ENCODE measurements at places on chromosomes 1 and 21.

GRCh38 chr1:10444795-10445397, 4.9 kb upstream of the CORT start:
- no peak for DNase-seq

GRCh38 chr1:243254233-243254926, 701 bp downstream of the CEP170 start:
- peak; percentile 41 for DNase-seq

DNA sequence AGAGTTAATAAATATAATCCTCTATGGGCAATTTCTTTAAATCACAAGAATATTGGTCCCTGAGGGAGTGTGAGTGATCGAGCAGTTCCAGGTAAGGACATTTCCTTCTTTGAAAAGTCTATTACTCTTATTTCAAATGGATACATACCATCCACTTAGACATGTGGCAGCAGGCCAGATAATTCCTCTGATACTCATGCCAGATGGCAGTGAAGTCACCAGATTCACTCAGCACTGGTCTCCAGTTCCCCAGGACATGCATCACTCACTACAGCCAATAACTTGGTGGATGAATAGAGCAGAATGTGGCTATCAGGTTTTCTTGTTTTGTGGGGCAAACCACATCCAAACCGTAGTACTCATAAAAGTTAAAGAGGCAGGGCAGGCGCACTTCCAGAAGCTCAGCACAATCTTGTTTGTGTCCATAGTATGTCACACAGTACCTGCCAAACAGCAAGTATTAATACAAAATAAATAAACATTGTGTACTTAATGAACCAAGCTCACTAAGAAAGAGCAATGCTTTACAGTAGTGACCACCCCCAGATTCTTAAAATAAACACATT, 74.2 kb upstream of the CD53 start:
- DNase-seq = no peak

DNA sequence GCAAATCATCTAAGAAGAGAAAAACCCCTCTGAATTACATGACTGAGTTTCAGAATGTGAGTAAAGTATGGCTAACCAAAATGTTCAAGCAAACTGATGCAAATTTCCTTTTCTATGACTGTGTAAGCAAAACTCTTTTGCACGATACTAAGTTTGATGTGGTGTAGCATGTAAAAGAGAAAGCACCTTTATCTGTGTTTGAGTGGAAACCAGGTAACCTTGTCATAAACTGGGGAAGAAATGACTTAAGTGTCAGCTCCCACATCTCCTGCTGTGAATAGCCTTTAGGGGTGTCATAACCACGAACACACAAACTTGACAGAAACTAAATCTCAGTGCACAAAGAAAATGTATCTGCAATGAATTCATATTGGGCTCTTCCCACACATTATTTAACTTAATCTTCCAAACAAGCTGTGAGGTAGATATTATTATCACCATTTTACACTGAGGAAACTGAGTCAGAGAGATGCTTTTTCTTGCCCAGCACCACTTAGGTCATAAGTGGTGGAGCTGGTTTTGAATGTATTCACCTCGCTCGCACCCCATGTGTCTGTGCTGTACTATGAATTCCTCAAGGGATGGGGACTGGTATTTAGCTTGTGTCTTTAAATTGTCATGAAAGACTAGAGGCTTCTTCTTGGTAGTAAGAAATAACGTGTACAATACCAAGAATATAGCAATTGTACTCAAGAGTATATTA, 32.9 kb upstream of the IL12RB2 start:
- DNase-seq = no peak

DNA sequence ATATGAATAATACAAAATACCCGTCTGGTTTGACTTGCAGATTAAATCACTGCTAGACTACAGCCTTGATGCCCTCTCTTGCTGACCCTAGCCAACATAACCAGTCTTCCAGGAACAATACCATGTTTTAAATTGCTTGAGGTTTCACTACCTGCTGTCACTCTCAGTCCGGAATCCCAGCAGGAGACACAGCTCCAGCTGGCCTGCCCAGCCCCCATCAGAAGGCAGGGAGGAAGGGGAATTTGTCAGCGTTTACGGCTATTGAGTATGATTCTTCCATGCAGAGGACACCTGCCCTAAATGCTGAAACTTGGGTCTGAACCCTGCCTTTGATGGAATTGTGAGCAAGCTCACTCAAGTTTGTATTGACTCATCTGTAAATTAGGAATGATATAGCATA, 33.0 kb downstream of the ZNF496 start:
- DNase-seq = no peak

- DNase-seq = no peak
These were observed 122.3 kb upstream of the ST6GALNAC5 start for GRCh38 chr1:76744989-76745388.

DNA sequence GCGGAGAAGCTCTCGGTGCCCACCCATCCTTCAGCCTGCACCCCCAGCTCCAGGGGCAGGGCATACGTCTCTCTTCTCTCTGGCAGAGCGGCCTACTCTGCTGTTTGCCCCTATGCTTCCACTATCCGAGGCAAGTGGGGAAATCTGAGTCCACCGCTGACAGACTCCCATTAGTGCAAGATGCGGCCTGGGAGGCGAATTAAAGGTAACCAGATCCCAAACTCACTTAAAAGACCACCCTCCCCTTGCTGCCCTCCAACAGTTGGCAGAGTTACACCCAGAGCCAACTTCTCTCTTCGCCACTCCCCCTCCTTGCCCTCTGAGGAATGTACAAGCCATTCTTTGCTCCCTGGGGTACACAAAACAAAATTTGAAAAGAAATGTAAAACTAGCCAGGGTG, 6.4 kb downstream of the FOXD3 start:
- no peak for DNase-seq

DNA sequence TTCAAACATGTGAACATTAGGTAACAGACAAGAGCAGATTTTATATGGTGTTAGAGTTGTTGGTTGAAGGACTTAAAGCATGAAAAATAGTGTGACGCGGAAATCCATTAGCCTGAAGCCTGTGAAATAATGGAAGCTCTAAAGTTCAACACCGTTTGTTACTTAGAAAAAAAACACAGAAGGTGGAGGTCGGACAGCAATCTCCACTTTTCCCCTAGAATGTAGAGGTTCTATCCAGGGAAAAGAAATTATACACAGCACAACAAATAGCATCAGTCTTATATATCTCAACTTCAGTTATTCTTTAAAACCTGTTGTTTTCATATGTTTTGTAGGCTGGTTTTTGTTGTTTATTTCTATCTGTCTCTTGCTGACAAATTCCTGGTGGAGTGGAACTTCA, 1.9 kb downstream of the RCAN3 start:
- DNase-seq = no peak

- DNase-seq = no peak
These were observed 87.7 kb upstream of the LYPLAL1 start for GRCh38 chr1:219085988-219086387.

GRCh38 chr1:164515711-164516331, 43.2 kb upstream of the PBX1 start:
- DNase-seq = no peak

GRCh38 chr1:38284953-38285352, 238.4 kb upstream of the POU3F1 start:
- DNase-seq = no peak

DNA sequence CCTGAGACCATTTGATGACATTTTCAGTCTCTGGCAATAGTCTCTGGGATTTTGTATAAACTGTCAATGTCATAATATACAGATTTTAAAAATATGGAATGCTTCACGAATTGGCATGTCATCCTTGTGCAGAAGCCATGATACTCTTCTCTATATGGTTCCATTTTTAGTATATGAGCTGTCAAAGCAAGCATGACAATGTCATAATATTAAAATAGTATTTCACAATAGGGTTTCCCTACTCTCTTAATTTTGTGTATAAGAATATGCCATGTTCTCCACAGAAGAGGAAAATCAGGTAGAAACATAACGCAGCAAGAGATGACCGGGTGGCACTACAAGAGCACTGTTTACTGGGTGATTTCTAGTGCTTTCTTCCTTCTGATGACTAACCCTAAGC, 8.3 kb upstream of the DIPK1A start:
- DNase-seq = no peak

GRCh38 chr1:145985502-145986439, 10.6 kb downstream of the TXNIP start:
- DNase-seq = no peak

DNA sequence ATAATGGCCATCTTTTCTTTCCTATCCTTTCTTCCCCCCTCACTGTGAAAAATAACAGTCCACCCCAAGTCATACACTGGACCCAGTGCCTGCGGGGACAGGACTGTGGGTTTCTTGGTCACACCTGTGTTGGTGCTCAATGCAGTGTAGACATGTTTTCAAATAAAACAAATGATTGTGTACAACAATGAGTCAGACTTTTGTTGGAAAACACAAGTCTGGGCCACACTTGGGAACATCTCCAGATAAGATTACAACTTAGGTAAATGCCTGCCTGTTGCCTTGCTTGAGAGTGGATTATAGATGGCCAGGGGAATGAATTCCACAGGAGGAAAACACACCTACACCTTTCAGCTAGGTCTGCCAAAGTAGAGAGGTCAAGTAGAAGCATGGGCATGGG, 34.1 kb downstream of the PDPN start:
- no peak for DNase-seq

DNA sequence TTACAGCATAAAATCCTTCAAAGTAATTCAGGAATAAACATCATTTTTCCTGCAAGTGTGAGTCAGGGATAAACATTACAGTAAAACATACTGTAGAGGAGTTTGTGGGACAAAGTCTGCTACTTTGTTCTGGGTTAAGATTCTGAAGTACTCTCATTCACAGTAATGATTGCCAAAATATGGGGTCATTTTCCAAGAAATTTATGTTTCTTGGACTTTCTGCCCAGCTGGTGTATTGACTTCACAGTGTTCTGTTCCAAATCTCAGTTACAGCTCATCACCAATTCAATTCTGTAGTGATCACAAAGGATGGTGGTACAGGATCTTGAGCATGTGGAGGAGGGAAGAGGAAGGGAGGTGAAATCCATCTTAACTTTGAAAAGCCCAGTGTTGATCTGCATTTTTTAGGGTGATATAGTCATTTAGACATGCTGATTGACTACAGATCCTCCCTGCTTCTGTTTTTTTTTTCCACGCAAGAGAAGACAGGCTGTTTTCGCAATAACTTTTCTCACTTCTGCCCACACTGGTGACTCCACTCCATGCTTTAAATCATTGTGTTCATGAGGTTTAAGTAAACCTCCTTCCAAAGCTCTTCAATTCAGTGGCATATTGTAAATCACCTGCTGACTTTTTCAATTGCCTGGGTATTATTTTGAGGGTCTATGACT, 60.4 kb upstream of the C1orf53 start:
- DNase-seq = no peak

DNA sequence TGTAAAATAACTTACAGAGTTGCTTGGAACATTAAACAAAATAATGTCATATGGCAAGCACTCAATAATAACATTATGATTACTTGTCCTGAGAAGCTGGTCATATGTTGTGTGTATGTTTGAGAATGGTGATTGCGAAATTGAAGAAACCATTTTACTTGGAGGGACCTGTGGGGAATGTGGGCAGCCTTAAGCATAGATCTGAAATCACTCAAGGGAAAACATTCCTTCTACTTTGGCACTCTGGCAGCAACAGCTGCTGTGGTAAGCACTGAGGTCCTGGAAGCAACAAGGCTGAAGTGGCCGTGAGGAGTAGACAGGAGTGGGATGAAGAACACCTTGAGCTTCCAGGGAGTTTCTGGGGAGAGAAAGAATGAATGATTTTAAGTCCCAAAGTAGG, 165.4 kb upstream of the ADAMTS5 start:
- no peak for DNase-seq

DNA sequence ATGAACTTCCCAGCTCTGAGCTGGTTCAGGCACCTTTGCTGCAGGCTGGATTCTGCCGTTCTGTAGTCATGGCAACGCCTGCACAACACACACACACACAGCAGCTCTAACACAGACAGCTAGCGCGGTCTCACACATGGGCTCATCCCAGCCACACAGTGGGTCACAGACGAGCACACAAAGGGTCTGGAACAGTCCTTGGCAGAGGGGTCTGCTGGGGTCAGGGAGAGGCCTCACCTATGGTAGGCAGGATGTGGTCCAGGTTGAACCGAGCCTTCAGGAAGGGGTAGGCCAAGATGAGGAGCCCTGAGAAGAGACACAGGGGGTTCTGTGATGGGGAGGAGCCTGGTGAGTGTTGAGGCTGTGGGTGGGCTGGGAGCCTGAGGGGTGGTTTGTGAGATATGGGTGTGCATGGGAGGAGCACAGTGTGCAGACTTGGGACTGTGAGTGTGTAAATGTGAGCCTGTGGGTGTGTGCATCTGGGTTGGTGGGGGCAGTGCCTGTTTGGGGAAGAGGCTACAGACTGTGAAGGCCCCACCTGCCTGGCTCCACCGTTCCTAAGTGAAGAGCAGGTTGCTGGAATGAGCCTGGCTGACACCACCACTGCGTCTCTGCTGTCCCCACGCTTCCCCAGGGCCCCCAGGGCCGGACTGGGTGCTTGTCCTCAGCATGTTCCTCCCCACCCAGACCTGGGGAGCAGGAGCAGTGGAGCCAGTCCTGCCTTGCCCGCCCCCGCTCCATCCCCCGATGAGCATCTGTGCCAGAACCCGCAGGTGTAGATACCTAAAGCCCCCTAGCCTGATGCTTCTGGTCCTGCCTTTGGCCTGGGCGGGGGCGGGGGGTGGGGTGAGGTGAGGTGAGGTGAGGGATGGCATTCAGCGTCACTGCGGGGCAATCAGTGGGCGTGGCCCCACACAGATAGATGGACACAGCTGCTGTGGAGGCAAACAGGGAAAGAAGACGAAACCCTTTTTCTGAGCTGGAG, 1.5 kb downstream of the KNCN start:
- no peak for DNase-seq

GRCh38 chr1:240008298-240008697, 83.4 kb upstream of the FMN2 start:
- DNase-seq = no peak

DNA sequence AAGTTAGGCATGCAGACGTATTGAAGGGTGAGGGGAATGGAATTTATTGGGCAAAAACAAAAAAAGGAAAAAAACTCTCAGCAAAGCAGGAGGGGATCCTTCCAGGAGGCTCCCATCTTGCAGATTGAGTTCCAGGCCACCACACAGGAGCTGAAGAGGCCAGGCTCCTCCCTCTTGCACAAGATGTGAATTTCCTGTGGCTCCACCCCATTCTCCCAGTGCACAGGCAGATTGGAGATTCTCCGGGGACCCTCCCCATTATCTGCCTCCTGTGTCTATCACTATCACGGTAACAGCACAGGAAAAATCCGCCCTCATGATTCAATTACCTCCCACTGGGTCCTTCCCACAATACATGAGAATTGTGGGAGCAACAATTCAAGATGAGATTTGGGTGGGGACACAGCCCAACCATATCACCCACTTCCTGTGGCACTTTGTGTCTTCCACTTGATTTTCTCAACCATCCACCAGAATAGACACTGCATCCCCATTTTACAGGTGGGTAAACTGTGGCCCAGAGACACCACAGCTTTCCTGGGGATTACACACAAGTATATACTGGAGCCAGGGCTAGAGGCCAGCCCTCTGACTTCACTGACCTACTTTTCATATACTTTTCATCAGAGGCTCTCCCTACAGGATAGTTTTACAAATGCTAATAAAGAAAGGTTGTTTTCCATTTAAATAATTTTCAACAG, 18.9 kb upstream of the COL6A1 start:
- DNase-seq = no peak
